ENCODE measurements at places on chromosomes 3 and 15.

DNA sequence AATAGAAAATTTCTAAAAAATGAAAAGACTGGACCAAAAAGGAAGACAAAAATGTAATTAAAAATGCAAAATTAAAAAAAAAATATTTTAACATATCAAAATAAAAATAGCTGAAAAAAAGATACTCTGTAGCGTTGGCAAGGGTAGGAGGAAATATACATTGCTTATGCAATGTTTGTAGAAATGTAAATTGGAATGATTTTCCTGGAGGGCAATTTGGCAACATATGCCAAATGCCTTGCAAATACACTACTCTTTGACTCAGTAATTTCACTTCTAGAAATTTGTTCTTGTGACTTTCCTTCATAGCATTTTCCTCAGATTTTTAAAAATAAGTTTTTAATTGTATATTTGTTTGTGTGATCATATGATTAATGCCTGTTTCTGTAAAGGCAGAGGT is 296.6 kb downstream of the ZNF621 start:
- DNase-seq, result no peak

- DNase-seq, result no peak
Observed at GRCh38 chr3:27684302-27684701, 37.8 kb downstream of the EOMES start.

DNA sequence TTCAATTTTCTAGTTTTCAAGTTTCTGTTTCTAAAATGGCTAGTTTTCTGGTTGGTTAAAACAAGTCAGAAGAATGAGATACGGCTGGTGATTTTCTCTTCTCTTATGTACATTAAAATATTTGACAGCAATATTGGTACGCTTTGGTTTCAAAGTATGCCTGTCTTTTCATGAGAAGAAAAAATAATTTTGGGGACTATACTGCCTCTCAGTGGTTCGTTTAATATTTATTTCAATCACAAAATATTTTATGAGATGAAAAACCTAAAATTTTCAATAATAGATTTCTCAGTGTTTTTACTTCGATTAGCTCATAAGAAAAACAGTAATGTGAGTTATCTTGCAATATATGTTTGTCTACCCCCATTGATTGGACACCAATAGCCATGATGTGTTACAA is 72.8 kb upstream of the AADACL2 start:
- DNase-seq, result no peak

GRCh38 chr3:125120379-125121122 is 64.8 kb upstream of the HEG1 start:
- DNase-seq, result no peak

- DNase-seq, result no peak
Observed at GRCh38 chr3:161890147-161890625, 393.6 kb downstream of the OTOL1 start.

DNA sequence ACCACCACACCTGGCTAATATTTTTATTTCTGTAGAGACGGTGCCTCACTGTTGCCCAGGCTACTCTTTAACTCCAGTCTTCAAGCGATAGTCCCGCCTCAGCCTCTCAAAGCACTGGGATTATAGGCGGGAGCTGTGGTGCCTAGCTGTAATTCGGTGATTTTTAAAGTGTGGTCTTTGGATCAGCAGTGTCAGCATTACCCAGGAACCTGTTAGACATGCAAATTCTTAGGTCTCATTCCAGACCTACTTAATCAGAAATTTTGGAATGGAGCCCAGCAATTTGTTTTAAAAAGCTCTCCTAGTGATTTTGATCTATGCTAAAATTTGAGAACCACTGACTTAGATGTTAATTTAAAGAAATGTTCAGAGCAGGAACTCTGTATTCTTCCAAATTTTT is 51.9 kb downstream of the GOLM2 start:
- DNase-seq, result no peak

DNA sequence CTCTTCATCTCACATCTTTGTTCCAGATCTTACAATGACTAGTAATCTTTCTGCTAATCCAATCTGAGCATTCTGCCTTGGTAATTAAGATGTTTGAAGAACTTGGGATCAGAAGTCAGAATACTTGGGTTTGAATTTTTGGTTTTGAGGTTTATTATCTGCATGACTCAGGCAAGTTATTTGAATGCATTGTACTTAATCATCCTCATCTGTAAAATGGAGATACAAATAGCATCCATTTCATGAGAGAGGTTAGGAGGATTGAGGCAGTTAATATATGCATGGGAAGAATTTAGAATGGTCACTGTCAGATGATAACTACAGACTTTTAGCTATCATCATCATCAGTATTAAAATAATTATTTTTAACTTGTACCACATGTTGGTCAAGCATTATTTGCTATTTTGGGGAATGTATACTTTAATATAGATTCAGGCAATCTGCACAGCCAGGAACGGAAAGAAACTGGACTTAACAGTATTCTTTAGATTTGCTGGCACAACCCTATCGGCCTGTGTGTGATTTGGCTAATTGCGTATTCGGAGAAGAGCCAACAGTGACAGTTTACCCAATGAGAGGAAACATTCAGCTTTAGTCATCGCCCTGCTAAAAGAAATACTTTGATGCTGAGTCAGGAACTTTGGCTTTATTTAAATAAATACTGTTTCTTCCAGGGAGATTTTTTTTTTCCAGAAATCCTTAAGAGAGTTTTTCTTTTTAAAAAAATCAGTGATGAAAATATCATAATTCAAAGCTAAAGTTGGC is 600.0 kb downstream of the ROBO1 start:
- DNase-seq, result no peak

DNA sequence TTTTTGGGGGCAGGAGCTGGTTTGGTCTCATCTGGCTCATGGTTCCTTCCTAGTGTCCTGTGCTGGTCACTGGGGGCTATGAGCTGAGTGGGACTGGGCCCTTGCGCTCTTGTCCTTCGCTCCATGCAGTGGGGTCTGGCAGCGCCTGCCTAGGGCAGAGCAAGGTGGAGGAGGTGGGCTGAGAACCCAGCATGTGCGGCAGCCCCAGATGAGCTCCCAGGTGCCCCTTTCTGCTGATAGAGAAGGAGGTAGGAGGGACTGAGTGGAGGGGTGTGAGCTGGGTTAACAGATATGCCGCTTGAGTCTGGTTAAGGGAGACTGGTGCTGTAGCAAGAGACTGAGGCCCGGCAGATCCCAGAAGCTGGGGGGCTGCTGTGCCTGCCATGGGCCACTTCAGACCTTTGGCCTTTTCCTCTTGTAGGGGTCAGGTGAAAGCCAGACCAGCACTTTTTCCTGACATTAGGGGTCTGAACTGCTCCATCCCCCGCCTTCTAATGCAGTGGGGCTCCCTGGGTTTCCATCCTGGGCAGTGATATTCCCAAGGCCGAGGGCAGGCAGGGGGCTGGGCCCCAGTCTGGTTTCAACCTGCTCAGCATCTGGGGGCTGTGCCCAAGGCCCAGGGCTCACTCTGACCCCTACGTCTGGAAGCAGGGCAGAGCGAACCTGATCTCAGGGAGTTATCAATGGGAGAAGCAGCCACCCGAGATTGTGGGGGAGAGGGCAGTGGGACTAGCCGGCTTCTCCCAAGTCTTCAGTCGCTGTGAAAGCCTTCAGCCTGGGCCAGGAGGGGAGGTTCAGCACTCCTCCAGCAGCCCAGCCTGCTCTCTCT is 62.9 kb upstream of the PRR23C start:
- DNase-seq, result no peak

- no peak for DNase-seq
Observed at GRCh38 chr3:89303701-89304100, 196.3 kb downstream of the EPHA3 start.

DNA sequence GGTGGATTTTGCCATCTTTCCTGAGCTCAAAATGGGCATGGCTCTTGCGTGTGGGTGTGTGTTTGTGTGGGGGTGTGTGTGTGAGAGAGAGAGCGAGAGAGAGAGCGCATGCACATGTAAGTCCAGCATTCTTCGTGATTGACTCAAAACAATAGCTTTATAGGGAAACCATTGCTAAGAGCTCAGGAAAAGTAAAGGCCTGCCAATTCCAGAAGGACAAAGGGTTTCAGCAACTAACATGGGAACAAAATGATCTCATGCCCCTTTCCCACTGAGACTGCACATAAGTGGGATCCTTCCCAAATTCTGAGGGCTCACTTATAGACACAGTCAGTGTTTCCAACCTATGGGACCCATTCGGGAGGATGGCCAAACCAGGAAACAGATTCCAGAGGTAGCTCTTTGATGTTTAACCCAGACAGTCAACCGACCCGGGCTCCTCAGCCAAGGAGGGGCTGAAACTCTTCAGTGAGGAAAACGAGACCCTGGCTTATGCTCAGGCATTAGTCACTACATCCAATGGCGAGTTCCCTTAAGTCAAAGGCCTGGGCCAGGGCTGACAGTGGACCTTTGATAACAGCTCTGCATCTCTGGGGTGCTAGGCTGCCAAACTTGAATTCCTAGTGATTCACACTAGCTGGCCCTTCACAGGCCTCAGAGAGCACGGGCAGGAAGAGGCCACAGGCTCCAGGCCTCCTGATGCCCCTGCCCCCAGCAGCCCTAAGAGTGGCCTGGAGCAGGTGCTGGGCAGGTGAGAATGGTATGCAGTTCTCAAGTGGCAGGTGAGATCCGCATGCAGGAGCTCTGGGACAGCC is 305.0 kb upstream of the C2CD4B start:
- no peak for DNase-seq

- DNase-seq, result no peak
Observed at GRCh38 chr3:72161881-72162595, 377.1 kb upstream of the PROK2 start.

DNA sequence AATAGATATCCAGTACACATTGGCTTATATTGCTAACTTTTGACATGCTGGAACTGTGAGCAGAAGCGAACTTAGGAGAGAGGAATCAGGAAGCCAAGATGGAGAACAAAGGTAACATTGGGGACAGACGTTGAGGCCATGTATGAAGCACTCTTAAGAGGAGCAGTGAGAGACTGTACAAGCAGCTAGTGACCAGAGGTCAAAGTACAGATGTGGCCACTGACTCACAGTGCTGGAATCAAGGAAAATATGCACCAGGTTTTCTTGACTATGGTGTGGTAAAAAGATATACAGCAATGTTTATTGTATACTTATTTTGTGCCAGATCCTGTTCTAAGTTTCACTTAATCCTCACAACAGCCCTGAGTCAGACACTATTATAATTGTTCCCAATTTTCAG is 2.0 kb upstream of the IL20RB start:
- no peak for DNase-seq

DNA sequence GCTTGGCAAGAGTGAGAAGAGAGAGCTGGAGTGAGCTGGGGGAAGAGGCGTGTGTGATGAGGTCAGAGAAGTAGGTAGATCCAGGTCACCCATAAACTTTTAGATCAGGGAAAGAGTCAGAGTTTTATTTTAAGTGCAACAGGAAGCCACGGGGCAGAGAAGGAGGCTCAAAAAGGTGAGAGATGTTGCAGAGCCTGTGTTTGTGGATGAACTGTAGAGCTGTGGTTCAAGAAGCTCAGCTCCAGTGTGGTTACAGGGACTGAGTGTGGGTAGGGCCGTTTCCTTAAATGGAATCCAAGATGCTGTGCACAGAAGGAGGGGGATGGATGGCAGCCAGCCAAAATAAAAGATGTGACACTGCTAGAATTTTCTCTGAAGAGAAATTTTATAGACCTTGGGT is 337.2 kb downstream of the SATB1 start:
- no peak for DNase-seq

DNA sequence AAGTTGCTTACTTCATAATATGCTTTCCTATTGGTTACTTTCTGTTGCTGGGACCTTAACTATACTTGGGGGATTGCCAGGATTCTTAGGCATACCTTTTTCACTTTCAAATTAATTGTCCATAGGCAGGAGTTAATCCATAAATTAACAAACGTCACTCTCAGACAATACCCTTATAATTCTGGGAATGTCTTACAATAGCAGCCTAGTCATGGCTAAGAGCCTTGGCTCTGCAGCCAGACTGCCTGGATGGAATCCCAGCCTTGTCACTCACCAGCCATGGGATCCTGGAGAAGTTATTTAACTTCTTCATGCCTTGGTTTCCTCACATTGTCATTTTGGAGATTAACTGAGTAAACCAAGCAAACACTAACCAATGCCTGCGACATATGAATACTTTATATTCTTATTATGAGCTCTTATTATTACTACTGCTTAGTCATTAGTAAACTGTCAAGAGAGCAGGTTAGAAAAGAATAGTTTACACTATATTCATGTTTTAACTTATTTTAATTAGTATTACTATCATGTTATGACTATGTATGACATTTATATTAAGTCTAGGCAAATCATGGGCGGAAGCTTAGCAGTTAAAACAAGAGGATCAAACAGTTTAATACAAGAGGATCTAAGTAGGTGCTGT is 29.0 kb downstream of the GYG1 start:
- no peak for DNase-seq

- no peak for DNase-seq
Observed at GRCh38 chr15:47443839-47444238, 273.5 kb upstream of the SEMA6D start.

DNA sequence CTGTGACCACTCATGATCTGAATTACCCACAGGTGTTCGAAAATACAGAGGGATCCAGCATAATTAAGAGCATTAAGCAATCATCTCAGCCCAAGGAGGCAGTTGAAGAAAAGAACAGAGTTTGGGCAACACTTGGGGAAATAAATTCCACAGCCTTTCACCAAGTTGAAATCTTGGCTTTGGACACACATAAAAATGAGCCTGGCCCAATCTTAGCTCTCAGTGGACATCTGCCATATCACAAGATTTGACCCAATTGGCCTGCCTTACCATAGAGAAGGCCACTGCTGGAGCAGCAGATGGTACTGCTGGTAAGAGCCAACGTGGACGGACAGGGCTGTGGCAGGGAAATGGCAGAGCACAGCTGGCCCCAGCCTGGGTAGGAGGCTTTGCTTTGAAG is 13.0 kb downstream of the FOXP1 start:
- no peak for DNase-seq

DNA sequence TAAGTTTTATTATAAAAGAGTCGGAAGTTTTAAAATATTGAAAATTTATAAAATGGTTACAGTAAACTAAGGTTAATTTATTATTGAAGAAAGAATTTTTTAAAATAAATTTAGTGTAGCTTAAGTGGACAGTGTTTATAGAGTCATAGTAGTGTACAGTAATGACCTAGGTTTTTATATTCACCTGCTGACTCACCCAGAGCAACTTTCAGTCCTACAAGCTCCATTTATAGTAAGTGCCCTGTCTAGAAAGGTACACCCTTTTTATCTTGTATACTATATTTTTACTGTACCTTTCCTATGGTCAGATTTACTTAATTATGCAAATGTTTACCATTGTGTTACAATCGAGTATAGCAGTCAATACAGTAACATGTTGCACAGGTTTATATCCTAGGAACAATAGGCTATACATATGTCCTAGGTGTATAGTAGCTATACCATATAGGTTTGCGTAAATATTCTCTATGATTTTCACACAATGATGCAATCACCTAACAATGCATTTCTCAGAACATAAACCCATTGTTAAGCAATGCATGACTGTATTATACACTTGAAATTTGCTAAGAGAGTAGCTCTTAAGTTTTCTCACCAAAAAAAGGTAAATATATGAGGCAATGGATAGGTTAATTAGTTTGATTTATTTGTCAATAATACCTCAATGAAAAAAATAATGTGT is 106.9 kb upstream of the CD96 start:
- DNase-seq, result no peak

GRCh38 chr15:55587321-55588069 is 650 bp downstream of the PYGO1 start:
- no peak for DNase-seq
